ENCODE measurements at places on chromosomes 7 and 10. TPM values are rescaled to one million over a fixed set of nuclear protein-coding genes. Genes with fewer than 3 reads are reported as not detected.

The TSPAN15 gene
- polyA plus RNA-seq: 69.5 TPM

DNA sequence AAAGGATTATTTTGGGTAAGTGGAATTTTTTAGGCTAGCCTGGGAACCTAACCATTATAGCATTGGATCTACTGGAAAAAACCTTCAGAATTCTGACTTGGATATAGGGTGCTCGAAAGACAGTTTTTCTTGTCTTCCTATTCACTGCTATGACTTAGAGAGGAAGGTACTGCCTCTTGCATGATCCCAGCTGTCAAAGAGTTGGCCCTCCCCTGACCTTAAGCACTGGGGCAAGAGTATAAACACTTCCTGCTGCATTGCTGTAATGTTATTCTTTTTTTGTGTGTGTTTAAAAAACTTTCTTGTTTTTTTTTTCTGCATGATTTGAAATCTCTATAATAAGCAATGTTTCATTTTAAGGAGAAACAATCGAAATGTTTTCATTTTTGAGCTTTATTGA lies 113.0 kb downstream of the LRMDA start:
- DNase-seq: no peak

DNA sequence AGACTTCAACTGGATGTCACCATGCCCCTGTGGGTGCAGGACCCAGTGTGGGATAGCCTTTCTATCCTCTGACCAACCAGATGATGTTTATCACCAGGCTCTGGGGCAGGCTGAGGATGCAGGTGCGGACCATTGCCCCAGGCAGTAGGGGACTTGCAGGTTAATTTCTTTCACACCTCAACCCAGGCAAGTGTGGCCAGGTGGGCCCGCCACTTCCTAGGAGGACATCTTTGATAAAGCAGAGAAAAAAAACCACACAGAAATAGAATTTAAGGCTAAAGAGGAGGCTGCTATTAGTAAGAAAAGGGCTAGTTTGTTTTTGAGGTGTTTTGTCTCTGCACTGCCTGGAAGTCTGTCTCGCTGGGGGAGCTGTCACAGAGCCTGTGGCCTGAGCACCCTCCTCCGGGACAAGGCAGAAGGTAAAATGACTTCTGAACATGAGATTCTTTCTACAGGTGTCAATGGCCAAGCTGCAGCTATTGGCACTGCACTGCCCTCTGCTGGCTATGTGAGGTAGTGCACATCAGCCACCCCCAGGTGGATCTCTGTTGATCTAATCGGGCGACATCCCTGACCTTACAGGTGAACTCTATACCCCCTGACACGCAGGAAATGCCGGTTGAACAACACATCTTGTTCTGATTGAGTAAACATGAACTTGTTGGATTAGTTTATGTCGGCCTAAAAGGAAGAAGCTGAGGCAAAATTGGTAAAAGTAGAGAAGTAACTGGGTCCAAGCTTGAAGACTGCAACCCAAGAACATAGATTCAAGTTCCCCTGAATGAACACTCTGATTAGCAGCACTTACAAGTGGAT lies 21.0 kb downstream of the UPP1 start:
- no peak for DNase-seq

- no peak for DNase-seq
Measured at GRCh38 chr7:40234046-40234445, 99.2 kb downstream of the SUGCT start.

- DNase-seq: no peak
Measured at GRCh38 chr7:102125127-102125596, 161.5 kb upstream of the SH2B2 start.

DNA sequence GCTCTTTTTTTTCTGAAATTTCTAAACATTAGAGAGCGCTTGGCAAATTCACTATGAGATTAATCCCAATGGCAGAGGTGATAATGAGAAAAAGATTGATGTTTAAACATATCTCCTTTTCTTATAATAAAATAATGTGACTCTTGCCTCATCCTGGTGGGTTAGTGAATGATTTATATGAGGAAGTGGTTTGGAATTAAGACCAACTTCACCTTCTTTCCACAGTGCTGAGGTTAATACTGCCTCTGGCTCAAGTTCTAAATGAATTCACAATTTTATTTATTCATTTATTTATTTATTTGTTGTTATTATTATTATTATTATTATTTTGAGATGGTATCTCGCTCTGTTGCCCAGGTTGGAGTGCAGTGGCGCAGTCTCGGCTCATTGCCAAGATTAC lies 40.5 kb upstream of the ADO start:
- DNase-seq: no peak

- no peak for DNase-seq
Measured at GRCh38 chr7:71480791-71481190, 348.8 kb downstream of the GALNT17 start.

- no peak for DNase-seq
Measured at GRCh38 chr7:91228327-91228726, 35.9 kb upstream of the FZD1 start.

- no peak for DNase-seq
Measured at GRCh38 chr7:77320714-77321113, 95.4 kb downstream of the GSAP start.

GRCh38 chr7:112213735-112214134 lies 7.2 kb downstream of the ZNF277 start:
- no peak for DNase-seq

DNA sequence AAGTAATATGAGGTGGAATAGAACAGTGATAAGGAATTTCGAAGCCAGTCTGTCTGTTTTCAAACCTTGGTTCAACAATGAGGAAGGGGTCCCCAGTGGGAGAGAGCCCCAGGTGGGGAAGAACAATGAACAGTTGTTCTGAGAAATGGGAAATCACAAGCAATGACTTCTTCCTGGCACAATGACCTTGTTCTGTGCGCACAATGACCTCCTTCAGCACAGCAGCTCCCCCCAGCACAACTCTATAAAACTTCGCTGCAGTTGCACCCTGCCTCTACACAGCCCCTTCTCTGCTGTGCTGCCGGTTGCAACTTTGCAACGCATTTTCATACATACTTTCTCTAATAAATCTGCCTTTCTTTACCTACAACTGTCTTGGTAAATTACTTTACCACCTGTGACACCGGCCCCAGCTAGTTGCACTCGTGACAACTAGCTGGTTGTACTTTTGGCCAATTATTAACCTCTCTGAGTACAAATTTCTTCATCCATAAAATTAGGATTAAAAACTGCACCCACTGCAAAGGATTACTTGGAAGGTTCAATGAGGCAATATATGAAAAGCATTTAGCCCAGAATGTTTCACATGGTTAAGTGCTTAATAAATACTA lies 40.5 kb downstream of the ASB4 start:
- DNase-seq: no peak

- no peak for DNase-seq
Measured at GRCh38 chr10:35369049-35369611, 32.8 kb downstream of the CCNY start.
